ENCODE measurements at places on chromosomes 3 and 15. TPM values are rescaled to one million over a fixed set of nuclear protein-coding genes. Genes with fewer than 3 reads are reported as not detected.

The CNTN3 gene
- total RNA-seq: not detected

The GOLGA6B gene
- not detected for total RNA-seq

The IQCH gene
- total RNA-seq: 1.3 TPM

The LRRC31 gene
- total RNA-seq: not detected

The MAP6D1 gene
- 6.5 TPM for total RNA-seq

The GPR62 gene
- total RNA-seq: not detected

- DNase-seq: no peak
- peaks cover 54% of the 10 kb centered on the region for H3K4me1 ChIP-seq
- H3K27me3 ChIP-seq: no peaks in the 10 kb centered on the region
- no peaks in the 10 kb centered on the region for H3K36me3 ChIP-seq
- H3K4me3 ChIP-seq: no peak overlapping the region
- no peak overlapping the region for H3K27ac ChIP-seq
Measured at GRCh38 chr15:99430881-99431401, 134.8 kb upstream of the MEF2A start.

- no peaks in the 10 kb centered on the region for H3K27me3 ChIP-seq
- H3K27ac ChIP-seq: no peak overlapping the region
- H3K4me3 ChIP-seq: no peak overlapping the region
- H3K36me3 ChIP-seq: no peaks in the 10 kb centered on the region
Measured at GRCh38 chr3:111911446-111911845, 52.4 kb downstream of the PHLDB2 start.

GRCh38 chr3:115789481-115789880, 166.2 kb downstream of the GAP43 start:
- H3K4me1 ChIP-seq: peaks cover 46% of the 10 kb centered on the region
- H3K36me3 ChIP-seq: no peaks in the 10 kb centered on the region
- no peak for DNase-seq

DNA sequence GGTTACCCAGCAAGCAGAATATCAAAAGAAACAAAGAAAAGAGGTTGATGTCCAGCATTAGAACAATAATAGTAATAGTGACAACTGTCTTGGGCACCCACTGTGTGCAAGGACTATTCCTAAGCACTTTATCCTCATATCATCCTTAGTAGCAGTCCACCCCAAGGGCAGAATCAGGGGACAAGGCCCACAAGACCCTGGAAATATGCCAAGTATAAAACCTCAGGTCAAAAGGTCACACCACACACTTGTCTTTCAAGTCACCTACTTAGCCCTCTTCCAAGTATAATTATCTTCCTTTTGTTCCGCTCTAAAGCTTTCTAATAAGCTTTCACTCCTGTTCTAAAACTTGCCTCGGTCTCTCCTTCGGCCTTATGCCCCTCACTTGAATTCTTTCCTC, 124.0 kb upstream of the STT3B start:
- H3K4me1 ChIP-seq: peaks cover 12% of the 10 kb centered on the region
- no peak overlapping the region for H3K4me3 ChIP-seq
- H3K27ac ChIP-seq: no peak overlapping the region
- H3K36me3 ChIP-seq: no peaks in the 10 kb centered on the region

- peaks cover 37% of the 10 kb centered on the region for H3K4me1 ChIP-seq
- peaks cover 9% of the 10 kb centered on the region for H3K36me3 ChIP-seq
- no peak overlapping the region for H3K27ac ChIP-seq
- DNase-seq: peak; percentile 15
- peaks cover 70% of the 10 kb centered on the region for H3K27me3 ChIP-seq
Measured at GRCh38 chr15:48962662-48963523, 826 bp downstream of the SHC4 start.

DNA sequence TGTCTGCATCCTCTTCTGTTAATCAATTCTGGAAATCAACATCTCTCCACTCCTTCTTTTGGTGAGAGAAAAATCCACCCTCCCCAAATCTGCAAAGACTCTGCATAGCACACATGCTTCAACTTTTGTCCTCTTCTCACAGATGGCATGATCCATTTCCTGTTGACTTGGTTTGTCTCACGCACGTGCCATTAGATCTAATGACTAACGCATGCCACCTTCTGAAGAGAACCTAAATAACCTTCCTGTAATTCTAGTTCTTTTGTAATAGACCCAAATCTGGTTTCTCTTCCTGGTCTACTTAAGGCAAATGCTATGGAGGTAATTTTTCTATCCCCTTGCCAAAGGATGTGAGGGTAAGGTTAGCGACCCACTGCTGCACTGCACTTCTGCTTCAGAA, 51.0 kb upstream of the ATOSA start:
- peaks cover 18% of the 10 kb centered on the region for H3K4me1 ChIP-seq
- H3K4me3 ChIP-seq: no peak overlapping the region

DNA sequence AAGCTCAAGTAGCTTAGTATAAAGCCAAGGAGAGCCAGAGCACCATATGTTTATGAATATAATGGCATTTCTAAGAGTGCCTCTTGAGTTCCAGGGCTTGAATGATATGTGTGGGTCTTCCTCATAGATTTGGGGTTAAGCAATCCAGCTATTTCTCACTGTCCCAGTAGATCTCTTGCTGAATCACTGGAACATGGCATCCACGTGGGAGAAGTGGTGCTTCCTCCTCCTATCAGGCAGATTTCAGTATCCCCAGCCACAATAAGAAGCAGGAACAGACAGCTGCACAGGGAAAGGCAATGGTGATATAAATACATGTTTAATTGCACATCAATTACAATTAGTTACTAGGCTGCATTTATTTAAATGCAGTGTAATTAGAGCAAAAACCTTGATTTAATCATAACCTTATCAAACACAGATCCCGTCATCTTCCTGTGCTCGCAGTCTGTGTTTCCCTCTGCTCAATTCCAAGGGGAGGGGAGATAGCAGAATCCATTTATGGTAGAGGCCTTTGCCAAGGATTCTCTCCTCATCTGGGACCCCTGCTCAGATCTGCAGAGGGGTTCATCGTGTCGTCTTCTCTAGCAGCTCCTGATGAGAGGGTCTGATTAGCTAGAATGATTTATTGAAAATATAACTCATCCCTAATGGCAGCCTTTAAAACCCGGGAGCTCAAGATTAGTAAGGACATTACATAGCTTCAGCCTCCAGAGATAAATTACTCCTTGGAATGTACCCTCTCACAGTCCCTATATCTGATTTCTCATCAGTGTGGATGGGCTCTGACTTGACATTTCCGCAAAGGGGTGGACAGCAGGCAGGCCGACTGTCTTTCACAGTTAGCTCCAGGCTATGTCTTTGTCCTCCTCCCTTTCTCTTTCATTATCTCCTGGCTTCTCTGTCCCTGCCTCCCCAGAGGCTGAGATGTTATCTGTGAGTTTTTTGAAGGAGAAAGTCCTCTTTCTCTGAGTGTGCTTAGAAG, 775.9 kb downstream of the AGBL1 start:
- no peak for DNase-seq
- no peak overlapping the region for H3K27ac ChIP-seq
- H3K36me3 ChIP-seq: no peaks in the 10 kb centered on the region
- no peaks in the 10 kb centered on the region for H3K27me3 ChIP-seq
- no peaks in the 10 kb centered on the region for H3K4me1 ChIP-seq

GRCh38 chr3:32758375-32758753, 59.4 kb upstream of the TRIM71 start:
- H3K4me3 ChIP-seq: no peak overlapping the region
- H3K27me3 ChIP-seq: no peaks in the 10 kb centered on the region

DNA sequence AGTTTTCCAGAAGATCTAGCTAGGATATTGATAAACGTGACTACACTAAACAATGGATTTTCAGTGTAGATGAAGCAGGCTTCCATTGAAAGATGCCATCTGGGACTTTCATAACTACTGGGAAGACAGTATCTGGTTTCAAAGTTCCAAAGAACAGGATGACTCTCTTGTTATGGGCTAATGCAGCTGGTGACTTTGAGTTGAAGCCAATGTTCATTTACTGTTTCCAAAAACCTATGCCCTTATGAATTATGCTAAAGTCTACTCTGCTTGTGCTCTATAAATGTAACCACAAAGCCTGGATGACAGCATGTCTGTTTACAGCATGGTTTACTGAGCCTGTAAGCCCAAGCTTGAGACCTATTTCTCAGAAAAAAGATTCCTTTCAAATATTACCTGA, 245.4 kb downstream of the GBE1 start:
- no peak for DNase-seq
- peaks cover 8% of the 10 kb centered on the region for H3K36me3 ChIP-seq
- no peaks in the 10 kb centered on the region for H3K27me3 ChIP-seq
- H3K4me1 ChIP-seq: no peaks in the 10 kb centered on the region

DNA sequence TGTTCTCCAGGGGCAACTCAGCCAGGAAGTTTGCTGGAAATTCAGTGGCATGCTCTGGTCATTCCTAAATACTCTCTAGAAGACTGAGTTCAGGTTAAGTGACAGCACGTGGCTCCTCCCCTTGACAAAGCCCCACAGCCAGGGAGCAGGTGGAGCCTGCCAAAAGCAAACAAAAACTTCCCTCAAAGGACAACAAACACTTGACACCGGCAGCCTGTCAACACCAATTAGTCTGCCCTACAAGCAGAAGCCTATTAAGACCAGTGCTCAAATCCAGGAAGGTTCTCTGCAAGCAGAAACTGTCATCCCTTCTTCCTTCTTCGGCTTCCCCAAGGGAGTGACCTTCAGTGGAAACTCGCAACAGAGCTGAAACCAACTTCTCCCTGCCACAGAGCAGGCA, 5.0 kb downstream of the MEX3B start:
- no peak overlapping the region for H3K4me3 ChIP-seq
- H3K27me3 ChIP-seq: peaks cover 18% of the 10 kb centered on the region
- H3K27ac ChIP-seq: no peak overlapping the region
- no peak for DNase-seq
- H3K36me3 ChIP-seq: no peaks in the 10 kb centered on the region
- H3K4me1 ChIP-seq: peaks cover 3% of the 10 kb centered on the region

DNA sequence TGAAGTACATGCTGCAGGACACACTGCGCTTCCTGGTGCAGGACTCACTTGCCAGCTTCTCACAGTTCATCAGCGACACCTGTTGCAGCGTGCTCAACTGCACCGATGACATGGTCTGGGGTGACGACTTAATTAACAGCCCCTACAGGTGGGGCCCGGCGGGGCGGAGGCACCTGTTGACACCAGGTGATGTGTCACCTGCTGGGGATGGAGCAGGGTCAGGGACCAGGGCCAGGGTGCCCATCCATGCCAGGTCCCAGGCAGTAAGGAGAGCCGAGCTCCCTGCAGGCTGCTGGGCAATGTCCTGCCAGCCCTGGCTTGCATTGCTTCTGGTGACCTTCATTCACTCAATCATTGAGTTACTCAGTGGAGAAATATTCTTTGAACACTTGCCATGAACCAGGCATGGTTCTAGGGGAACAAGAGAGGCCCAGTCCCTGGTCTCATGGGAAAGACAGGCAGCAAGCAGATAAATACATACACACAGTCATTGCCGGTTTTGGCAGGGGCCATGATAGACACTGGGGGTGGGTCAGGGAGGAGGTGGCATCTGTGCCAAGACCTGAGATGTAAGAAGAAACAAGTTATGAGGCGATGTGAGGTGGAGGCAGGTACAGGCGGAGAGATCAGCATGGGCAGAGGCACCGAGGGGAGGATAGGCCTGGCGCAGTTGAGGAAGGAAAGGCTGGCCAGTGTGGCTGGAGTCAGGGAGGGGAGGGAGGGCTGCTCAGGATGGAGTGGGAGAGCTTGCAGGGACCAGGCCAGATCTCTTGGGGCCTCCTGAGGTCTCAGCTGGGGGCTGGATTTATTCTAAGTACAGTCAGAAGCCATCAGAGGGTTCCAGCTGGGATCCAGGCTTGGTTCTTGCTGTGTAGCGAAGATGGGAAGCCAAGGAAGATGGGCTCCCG, 30.8 kb downstream of the DNAH1 start:
- DNase-seq: no peak
- peaks cover 2% of the 10 kb centered on the region for H3K36me3 ChIP-seq
- no peak overlapping the region for H3K27ac ChIP-seq
- H3K27me3 ChIP-seq: no peaks in the 10 kb centered on the region
- no peaks in the 10 kb centered on the region for H3K4me1 ChIP-seq

- no peak overlapping the region for H3K27ac ChIP-seq
- H3K27me3 ChIP-seq: peaks cover 33% of the 10 kb centered on the region
- DNase-seq: no peak
- H3K4me3 ChIP-seq: no peak overlapping the region
- H3K36me3 ChIP-seq: no peaks in the 10 kb centered on the region
- no peaks in the 10 kb centered on the region for H3K4me1 ChIP-seq
Measured at GRCh38 chr15:29632671-29633406, 189.4 kb downstream of the TJP1 start.

- DNase-seq: no peak
- no peak overlapping the region for H3K27ac ChIP-seq
- H3K4me3 ChIP-seq: no peak overlapping the region
- H3K27me3 ChIP-seq: peaks cover 14% of the 10 kb centered on the region
Measured at GRCh38 chr3:40057077-40057476, 247.7 kb downstream of the MYRIP start.

DNA sequence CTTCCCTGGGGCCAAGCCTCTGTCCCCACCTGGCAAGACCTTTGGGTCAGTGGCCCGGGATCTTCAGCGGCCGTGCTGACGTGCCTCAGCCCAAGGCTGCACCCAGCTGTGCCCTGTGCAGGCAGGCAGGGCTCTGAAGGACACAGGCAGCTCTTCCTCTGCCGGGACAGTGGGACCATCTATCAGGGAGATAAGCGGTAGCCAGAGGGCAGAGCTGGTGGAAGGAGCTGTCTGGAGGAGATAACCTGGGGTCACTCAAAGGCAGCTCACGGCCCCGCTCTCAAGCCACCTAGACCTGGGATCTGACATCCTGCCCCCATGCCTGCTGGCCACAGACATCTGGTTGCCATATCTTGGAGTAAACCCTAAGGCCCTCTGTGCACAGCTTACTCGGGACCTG, 27.3 kb downstream of the DUSP7 start:
- no peak overlapping the region for H3K4me3 ChIP-seq
- H3K36me3 ChIP-seq: no peaks in the 10 kb centered on the region
- no peaks in the 10 kb centered on the region for H3K4me1 ChIP-seq
- H3K27me3 ChIP-seq: no peaks in the 10 kb centered on the region

GRCh38 chr3:132029182-132029902, 5.5 kb downstream of the CPNE4 start:
- no peaks in the 10 kb centered on the region for H3K36me3 ChIP-seq
- no peak overlapping the region for H3K4me3 ChIP-seq
- DNase-seq: peak; percentile 53

GRCh38 chr15:52261498-52262242, 33.9 kb downstream of the MYO5C start:
- H3K4me3 ChIP-seq: peak overlapping the region; percentile 44
- peak; percentile 71 for DNase-seq
- H3K27ac ChIP-seq: peak overlapping the region; percentile 84
- peaks cover 35% of the 10 kb centered on the region for H3K4me1 ChIP-seq
- H3K27me3 ChIP-seq: no peaks in the 10 kb centered on the region

GRCh38 chr3:133475245-133476010, 75.6 kb downstream of the BFSP2 start:
- H3K4me3 ChIP-seq: no peak overlapping the region
- peak overlapping the region; percentile 49 for H3K27ac ChIP-seq
- peaks cover 4% of the 10 kb centered on the region for H3K36me3 ChIP-seq
- peaks cover 49% of the 10 kb centered on the region for H3K4me1 ChIP-seq

GRCh38 chr15:43776718-43777266, at the start of gene ELL3:
TSS of gene ELL3 (minus strand) at chr15:43776966. CDS start at chr15:43776901, 65 bp downstream.
- H3K27me3 ChIP-seq: no peaks in the 10 kb centered on the region
- H3K27ac ChIP-seq: peak within 1 kb of the TSS; percentile 96
- peaks cover 7% of the 10 kb centered on the region for H3K36me3 ChIP-seq

- DNase-seq: no peak
- H3K4me1 ChIP-seq: no peaks in the 10 kb centered on the region
- H3K36me3 ChIP-seq: no peaks in the 10 kb centered on the region
- no peak overlapping the region for H3K4me3 ChIP-seq
- no peak overlapping the region for H3K27ac ChIP-seq
Measured at GRCh38 chr3:167783781-167784180, 48.3 kb downstream of the SERPINI1 start.

Measured in activated naive CD8-positive, alpha-beta T cell treated with anti-CD3 and anti-CD28 coated beads for 36 hours (primary cell).